ENCODE measurements at places on chromosomes 11 and 22.
A peak's percentile ranks its signal among the peaks of the same experiment; 100 is the strongest.

- no peak for DNase-seq
These were observed 34.0 kb upstream of the TRPC6 start for GRCh38 chr11:101617735-101618332.

DNA sequence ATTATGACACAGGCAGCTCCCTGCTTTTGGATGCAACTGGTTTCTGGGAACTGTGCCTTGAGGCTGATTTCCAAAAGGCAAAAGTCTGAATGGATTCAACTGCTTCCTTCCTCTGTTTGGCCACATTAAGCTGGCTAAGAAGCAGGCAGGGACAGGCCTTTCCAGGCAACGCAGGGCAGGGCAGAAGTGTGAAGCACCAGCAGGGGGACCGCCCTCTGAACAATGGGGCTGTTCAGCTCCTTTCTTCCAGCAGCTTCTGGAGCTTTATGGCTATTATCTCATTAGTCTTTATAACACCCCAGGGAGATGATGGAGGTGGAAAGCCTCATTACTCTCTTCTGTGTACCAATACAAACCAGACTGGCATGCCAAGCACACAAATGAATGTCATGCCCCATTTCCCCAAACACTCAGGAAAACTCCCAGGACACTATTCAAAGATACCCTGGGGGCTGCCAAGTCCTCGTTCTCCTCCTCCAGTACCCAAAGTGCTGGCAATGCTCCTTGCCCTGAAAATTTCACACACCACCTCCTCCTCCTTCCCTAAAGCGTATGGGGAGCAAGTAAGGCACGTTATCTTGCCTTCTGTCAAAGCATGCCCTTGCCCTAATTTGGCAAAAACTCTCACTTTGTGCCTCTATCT is 21.3 kb downstream of the MORC2 start:
- DNase-seq = peak; percentile 85

GRCh38 chr11:65851083-65851579 is 6.8 kb downstream of the CFL1 start:
- DNase-seq = no peak

GRCh38 chr11:106288057-106288456 is 210.6 kb downstream of the AASDHPPT start:
- DNase-seq = no peak

DNA sequence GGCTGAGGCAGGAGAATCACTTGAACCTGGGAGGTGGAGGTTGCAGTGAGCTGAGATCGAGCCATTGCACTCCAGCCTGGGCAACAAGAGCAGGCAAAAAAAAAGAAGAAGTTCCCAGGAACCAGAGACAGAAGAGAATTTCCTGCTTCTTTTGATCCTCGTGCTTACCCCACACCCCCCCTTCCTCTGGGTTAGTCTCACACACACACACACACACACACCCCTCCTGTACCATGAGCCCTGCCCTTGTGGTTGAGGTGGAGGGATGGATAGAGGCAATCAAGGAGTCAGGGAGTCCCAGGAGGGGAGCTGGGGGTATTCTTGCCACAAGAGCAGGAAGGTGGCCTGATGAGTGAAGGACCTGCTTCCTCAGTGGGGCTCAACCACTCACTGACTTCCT is 4.1 kb upstream of the UBE2L6 start:
- DNase-seq = peak; percentile 14

GRCh38 chr22:42396621-42397331 is 35.4 kb downstream of the NFAM1 start:
- DNase-seq = peak; percentile 27

DNA sequence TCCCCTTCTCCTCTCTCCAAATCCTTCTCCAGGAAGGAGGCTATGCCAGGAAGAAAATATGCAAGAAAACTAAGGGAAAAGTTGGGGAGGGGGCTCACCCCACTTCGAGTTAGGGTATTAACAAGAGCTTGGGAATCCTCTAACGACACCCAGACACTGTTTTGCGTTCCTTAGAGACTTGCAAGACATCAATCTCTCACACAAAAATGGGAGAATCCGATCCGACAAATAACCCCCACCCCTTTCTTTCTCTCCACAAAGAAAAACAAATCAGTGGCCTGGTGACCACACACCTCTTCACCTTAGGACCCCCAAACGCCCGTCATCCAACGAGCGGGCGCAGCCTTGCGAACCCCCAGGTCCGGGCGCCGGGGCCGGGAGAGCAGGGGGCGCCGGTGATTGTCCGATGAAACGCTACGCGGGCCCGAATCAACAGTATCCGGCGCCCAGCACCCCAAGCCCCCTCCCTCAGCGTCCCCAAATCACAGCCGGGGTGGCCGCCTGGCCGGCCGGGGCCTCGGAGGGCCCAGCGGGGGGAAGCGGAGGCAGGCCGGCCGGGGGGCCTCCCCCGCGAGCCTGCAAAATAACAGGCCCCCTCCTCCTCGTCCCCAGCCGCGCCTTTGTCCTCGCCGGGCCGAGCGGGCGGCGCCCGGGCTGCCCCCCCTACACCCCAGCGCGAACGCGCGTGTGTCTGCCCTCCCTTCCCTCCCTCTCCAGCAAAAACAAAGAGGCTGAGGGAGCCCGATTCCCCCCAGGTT is 690 bp downstream of the CSNK1E start:
- peak; percentile 76 for DNase-seq

- no peak for DNase-seq
These were observed 54.2 kb upstream of the AMPD3 start for GRCh38 chr11:10400856-10401255.

DNA sequence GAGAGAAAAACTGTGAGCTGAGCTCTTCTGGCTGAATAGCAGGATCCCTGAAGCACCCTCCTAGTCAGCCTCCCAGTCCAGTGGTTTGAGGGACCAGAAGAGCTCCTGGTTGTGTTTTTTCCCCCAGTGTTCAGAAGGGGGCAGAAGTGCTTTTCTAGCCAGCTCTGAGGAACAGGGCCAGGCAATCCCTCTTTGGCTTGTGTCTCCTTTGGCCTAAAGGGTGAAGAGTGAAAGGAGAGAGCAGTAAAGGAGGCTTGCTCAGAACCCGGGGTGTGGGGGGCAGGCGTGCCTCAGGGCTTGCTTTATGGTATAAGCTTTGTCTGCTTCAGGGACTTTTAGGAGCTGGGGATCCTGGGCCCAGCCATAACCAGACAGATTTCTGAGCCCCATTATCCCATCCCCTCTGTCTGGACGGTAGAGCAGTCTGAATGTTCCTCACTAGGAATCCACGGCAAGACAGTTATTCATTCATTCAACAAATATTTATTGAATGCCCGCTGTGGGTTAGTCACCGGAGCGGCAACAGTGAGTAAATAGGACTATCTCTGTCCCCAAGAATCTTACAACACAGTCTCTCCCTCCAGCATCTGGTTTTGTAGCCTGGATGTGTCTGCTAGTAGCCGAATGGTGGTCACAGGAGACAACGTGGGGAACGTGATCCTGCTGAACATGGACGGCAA is 14.5 kb downstream of the ACP2 start:
- DNase-seq = peak; percentile 46

Measured in pons (tissue), 1 donor.